ENCODE measurements at places on chromosomes 3 and 15. TPM values are rescaled to one million over a fixed set of nuclear protein-coding genes. Genes with fewer than 3 reads are reported as not detected.

Gene TMC3
- not detected for total RNA-seq

Gene ZIC1
- not detected for total RNA-seq

Gene HPS3
- total RNA-seq, result 26.8 TPM

Gene CFAP100
- not detected for total RNA-seq

GRCh38 chr3:16741890-16742289, 136.7 kb upstream of the DAZL start:
- no peak for DNase-seq
- H3K36me3 ChIP-seq, result no peaks in the 10 kb centered on the region
- H3K27me3 ChIP-seq, result no peaks in the 10 kb centered on the region
- H3K4me3 ChIP-seq, result no peak overlapping the region
- H3K4me1 ChIP-seq, result no peaks in the 10 kb centered on the region

- no peaks in the 10 kb centered on the region for H3K36me3 ChIP-seq
- H3K4me1 ChIP-seq, result no peaks in the 10 kb centered on the region
- no peak overlapping the region for H3K27ac ChIP-seq
- H3K4me3 ChIP-seq, result no peak overlapping the region
- no peaks in the 10 kb centered on the region for H3K27me3 ChIP-seq
These were observed 68.5 kb downstream of the KCNH8 start for GRCh38 chr3:19216669-19217337.

DNA sequence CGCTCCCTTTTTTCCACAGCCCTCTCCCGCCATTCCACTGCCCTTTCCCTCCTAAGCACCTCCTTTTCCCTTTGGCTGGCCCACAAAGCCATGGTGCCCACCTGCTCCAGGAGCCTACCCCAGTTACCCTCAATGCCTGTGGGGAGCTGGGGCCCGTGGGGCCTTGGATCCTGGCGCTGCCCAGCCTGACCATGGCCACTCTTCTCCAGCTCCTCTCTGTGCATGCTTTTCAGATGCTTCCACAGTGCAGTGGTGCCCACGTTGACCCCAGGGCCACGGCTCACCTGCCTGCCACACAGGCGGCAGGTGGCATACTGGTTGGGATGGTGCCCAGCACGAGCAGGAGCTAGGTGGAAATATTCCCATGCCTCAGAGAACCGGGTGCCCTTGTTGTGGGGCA, 1.5 kb downstream of the ZBED2 start:
- DNase-seq, result no peak
- peak overlapping the region; percentile 79 for H3K27ac ChIP-seq
- peaks cover 74% of the 10 kb centered on the region for H3K4me1 ChIP-seq
- H3K36me3 ChIP-seq, result peaks cover 89% of the 10 kb centered on the region

- DNase-seq, result no peak
- H3K4me3 ChIP-seq, result no peak overlapping the region
- peaks cover 40% of the 10 kb centered on the region for H3K36me3 ChIP-seq
- H3K4me1 ChIP-seq, result peaks cover 70% of the 10 kb centered on the region
These were observed 2.1 kb upstream of the FBXL22 start for GRCh38 chr15:63595065-63595464.

DNA sequence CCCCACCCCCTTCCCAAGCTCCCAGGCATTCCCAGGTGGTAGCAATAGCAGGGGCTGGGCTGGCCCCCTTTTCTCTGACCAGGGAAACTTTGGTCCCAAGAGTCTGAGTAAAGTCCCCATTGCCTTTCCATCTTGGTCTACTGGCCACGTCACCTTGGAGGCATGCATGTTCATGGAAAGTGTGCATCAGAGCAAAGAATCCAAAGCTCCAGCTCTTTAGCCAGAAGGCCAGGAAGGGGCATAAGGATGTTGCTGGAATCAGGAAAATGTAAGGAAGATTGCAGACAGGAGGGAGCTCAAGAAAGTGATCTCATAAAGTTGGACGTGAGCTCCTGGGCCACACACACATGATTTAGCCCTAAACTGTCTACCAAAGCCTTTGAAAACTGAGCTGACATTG, 63.6 kb downstream of the KBTBD12 start:
- H3K4me3 ChIP-seq, result no peak overlapping the region
- H3K4me1 ChIP-seq, result no peaks in the 10 kb centered on the region
- H3K27ac ChIP-seq, result no peak overlapping the region

- peaks cover 8% of the 10 kb centered on the region for H3K4me1 ChIP-seq
- H3K27ac ChIP-seq, result no peak overlapping the region
- H3K27me3 ChIP-seq, result peaks cover 29% of the 10 kb centered on the region
- no peak for DNase-seq
- H3K4me3 ChIP-seq, result no peak overlapping the region
These were observed 17.3 kb downstream of the LTF start for GRCh38 chr3:46447228-46447985.
